ENCODE measurements at places on chromosomes 6 and 20.

DNA sequence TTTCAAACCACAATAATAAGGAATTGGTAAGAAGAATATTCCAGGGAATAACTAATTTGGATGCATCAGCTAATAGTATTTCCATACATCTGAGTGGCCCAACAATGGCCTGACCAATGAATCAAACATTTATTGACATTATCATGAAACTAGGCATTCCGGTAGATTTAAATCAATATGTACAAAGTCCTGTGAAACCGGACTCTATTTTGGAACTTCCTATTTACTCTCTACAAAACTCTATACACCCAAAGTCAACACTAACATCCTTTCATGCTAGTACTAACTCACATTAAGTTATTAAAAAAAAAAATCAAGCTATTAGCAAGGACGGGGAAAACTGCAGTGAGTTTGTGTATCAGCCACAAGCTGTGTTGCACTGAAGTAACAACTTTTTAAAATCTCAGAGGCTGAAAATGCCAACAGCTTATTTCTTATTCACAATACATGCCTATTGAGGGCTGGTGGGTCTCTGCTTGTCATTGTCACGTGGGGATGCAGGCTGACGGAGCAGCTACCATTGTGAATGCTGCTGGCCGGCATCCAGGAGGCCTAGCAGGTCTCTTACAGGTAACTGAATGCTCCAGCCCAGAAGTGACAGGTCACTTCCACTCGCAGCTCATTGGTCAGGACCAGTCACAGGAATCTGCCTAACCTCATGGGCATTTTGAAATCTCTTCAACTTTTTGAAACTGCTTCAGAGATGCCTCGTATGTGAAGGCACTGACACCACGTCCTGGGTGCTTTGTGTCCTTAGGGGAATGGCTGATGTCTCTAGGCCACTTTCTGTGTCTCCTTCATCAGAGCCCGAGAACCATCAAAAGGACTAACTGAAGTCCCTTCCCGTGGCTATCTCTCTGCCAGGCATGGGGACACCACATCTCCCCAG lies 76.3 kb downstream of the SLC22A23 start:
- DNase-seq, result no peak

DNA sequence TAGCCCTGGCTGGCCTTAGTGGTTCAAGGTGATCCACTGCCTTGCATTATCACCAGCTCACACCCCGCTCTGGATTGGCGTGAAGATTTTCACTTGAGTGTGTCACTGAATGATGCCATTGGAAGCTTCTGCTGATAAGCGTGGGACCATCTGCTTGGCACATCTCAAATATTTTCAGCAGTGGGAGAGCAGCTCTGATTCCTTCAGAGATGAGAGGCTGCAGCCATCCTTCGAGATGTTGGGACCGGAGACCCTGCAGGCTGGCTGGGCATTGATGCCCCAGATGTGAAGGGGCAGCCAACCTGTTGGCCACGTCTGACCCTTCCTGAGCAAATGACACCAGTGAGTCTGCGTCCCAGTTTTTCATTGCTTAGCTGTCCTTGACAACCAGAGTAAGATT lies at the start of gene MAS1:
Gene MAS1 (plus strand): TSS at position 197 of the 400 bp plus-strand sequence. CDS start 15,968 bp downstream, outside the sequence.
- no peak for DNase-seq

- DNase-seq, result no peak
Observed at GRCh38 chr6:19159089-19159488, 678.1 kb upstream of the ID4 start.

- DNase-seq, result no peak
Observed at GRCh38 chr6:89613790-89614189, 24.8 kb downstream of the LYRM2 start.

- DNase-seq, result peak; percentile 90
Observed at GRCh38 chr6:6683969-6684833, 95.7 kb downstream of the LY86 start.

GRCh38 chr6:28337121-28337520 lies 1.2 kb upstream of the ZSCAN31 start:
- DNase-seq, result no peak
